CD4-positive, alpha-beta T cell treated with Interleukin-1 beta for 1 hour (primary cell): ENCODE measurements at places on chromosomes 3 and 15.

- DNase-seq = no peak
Observed at GRCh38 chr15:43352693-43353382, 18.0 kb downstream of the ZSCAN29 start.

DNA sequence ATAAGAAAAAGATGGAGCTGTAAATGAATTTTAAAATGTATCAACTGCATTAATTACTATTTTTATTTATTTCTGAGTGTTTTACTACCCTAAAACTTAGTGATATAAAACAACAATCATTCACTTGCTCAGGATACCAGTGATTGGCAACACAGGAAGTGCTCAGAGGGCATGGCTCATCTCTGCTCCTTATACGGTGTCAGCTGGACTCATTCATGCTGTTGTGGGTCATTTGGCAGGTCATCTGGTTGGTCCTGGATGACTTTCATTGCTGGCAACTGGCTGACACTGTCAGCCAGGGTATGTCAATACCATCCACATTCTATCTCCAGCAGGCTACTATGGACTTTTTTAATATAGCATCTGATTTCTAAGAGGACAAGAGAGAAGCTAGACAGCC is 689.6 kb upstream of the NECTIN3 start:
- DNase-seq = no peak

DNA sequence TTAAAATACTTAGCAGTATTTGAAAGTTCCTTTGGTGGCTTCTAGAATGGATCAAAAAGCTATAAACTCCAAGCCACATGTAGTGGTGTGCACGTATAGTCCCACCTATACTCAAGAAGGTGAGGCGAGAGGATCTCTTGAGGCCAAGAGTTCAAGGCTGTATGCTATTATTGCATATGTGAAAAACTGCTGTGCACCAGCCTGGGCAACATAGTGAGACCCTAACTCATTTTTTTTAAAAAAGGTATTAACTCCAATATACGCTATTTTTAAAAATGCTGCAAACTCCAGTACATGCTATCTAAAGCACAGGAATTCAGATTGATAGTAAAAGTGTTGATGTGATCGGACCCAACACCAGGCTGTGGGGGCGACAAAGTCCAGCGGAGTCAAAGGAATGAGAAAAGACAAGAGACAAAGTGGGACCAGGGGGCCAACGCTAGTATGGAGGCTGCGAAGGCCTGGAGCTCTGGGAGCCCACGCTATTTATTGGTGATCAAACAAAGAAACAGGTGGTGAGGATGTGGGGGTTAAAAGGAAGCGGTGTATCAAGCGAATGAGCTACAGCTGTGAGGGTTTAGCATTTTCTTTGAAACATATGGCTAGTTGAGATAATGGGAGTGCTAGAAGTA is 66.6 kb downstream of the ARIH1 start:
- DNase-seq = no peak

DNA sequence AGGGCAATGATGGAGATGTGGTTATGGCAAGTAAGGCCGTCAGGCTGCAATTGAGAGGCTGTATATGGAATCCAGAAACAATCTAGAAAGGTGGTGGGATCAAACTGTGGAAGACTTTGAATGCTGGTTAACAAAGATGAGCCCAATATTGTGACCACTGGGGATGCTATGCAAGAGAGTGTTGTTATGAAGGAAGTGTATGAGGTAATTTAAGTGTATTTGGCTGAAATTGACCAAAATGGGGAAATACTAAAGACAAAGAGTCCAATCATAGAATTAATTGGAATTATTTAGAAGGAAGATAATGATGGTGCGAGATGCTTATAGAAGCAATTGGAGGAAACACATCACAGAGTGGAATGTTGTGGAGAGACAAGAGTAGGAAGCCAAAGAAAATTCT is 24.5 kb downstream of the BTLA start:
- DNase-seq = no peak

- DNase-seq = no peak
Observed at GRCh38 chr15:25825207-25825606, 37.9 kb downstream of the ATP10A start.

GRCh38 chr15:55008421-55008820 is 188.3 kb downstream of the RSL24D1 start:
- no peak for DNase-seq

DNA sequence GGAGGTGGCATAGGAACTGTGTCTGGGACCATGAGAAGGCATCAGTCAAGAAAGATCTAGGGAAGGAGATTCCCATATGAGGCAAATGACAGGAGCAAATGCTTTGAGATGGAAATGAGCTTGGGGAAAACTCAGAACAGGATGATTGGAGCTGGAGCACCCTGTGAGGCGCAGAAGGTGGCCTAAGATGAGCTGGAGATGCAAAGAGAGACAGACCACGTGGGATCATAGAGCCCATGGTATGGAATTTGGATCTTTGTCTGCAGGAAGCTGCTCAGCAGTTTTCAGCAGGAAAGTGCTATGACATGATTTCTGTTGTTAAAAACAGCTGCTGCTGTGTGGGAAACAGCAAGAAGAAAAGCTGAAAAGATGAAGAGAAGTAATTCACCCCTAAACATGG is 310.6 kb downstream of the MAGI1 start:
- no peak for DNase-seq

DNA sequence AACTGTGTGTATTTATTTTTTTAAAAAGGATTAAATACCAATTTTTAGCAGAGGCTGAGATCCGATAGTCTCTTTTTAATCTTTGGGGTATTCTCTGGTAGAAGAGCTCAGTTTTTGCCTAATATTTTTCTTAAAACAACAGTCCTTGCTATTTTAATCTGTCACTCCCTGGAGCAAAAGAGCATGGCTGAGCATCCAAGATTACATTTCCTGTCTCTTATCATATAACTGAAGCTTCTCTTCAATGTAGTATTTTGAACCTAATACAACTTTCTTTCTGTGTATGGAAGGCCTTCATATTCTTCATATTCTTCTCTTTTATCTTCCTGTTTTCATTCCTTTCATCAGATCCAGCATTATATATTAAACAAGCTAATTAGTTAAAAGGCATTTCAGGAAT is 293.7 kb downstream of the NSUN3 start:
- DNase-seq = no peak

GRCh38 chr3:173706630-173707029 is 309.1 kb downstream of the NLGN1 start:
- no peak for DNase-seq

DNA sequence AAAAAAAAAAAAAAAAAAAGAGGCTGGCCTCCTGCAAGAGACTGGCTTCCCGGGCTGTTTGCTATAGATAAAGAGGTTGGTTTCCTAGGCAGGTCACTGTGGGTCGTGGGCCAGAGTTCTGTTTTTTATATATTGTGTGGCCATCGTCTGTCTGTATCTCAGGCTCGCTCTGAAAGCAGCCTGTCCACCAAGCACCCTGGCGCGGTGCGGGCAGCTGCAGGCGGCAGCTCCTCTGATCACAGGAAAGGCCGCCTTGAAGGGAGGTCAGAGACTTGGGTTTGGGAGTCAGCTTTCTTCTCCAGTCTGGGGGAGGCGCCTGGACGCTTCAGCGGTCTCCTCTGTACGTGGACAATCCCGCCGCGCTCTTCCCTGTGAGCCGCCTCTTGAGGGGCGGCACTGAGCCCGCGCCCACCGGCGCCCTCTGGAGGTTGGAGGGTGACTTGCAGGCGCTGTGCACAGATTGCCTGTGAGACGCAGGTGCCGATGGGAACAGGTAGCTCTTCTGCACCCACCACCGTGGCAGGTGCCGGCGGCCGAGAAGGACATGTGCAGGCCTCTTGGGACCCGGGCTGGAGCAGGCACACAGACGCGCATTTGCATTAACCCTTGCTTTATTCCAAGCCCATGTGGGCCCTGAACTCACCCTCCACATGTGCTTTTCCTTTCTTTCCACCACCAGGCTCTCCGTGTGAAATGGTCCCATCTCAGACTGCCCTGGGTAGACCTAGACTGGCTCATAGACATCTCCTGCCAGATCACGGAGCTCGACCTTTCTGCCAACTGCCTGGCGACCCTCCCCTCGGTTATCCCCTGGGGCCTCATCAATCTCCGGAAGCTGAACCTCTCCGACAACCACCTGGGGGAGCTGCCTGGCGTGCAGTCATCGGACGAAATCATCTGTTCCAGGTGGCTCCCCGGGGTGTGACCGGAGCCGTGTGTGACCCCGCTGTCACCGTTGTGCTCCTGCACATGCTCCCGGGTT is 89.3 kb downstream of the LRRK1 start:
- DNase-seq = peak; percentile 87

DNA sequence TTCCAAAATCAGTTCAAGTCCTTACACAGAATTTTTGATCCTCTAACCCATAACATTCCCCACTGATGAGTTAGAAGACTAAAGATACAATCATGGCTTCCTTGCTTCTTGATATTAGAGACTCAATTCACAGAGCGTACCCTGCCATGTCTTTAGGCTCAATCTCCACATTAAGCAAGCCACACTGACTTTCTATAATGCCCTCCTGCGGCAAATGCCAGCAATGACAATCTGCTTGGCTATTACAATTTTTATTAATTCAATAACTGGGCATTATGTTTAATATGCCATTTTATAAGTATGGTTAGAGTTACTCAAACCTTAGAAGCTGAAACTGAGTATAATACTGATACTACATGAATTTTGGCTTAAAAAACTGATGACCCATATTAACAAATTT is 479.7 kb upstream of the NR2F2 start:
- DNase-seq = no peak

DNA sequence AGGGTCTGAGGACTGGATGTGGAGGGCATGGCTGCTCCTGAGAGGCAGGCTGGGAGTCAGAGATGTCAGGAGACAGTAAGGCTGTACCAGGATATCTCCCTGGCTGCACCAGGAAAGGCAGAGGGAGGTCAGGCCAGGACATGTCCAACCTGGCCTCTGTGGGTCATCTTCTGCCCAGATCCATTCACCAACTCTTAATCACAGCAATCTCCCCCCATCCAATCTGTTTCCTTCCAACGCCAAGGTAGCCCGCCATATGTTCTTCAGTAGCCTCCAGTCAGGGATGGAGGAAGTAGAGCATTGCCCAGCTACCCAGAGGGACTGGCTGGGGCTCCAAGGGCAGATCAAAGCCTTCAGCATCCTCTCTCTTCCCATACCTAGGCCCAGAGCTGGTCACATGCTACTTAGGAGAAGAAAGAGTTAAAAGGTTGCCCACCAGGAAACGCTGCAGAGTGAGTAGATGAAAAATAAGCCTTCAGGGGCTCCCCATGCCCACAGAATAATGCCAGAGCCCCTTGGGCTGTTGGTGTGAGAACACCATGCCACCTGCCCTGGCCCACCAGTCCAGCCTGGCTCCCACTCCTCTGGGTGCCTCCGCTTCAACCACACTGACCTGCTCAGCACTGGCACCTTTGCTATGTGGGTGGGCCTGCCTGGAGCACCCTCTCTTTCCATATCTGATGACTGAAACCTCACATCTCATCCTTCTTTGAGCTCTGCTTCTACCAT is 176.8 kb downstream of the MEGF11 start:
- DNase-seq = no peak

DNA sequence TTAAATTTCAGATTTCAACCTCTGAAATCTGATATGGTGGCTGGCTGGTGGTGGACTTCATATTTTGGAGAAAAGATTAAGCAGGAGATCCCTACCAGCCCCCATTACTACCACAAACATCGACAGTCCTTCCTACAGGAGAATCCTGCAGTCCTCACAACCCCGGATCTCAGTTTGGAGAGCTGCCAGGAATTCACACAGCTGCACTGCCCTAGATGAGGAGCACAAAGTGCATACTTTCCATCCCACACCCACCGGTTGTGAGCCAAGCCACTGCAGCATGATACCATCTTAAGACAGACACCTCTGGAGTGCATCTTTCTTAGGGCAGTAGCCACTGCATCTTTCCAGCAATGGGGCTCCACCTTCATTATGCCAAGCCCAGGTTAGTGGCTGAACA is 185.5 kb upstream of the GPR149 start:
- no peak for DNase-seq

GRCh38 chr3:39104961-39105686 is 2.3 kb downstream of the GORASP1 start:
- DNase-seq = no peak

DNA sequence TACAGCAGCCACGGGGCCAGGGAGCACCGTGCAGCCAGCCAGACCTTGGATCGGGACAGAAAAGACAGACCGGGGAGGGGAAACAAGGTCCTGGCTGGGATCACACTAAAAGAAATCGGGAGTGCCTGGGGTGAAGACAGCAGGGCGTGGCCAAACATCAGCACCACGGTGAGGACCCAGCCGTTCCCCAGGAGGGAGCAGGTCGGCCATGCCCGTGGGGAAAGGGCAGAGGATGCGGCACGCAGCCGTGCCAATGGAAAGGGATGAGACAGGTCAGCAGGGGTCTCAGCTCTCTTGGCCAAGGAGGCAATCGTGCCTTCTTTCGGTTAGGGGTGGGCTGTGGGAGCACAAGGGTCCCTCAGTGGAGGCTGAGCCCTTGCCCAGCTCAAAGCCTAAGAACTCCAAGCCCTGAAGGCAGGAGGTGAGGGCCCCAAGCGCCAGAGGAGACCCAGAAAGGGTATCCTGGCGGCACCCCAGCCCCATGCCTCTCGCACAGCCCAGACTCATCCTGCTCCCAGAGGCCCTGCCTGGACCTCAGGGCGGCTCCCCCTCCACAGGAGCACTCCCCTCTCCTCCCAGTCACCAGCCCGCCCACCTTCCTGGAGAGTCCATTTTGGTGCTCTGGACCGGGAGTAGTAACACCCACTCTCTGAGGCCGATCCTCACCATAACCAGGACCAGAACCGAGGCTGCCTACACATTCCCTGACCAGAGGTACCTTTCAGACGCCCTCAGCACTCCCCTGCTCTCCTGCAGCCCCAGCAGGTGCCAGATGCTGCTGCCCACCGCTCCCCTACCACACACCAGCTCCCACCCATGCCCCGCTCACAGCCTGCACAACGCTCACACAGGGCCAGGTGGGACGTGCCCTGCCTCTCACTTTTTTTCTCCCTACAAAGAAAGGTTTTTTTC is 23.2 kb upstream of the OCA2 start:
- DNase-seq = no peak

GRCh38 chr15:82972990-82973389 is 13.0 kb upstream of the RAMAC start:
- DNase-seq = no peak
